Activated CD8-positive, alpha-beta T cell treated with anti-CD3 and anti-CD28 coated beads for 36 hours (primary cell): ENCODE measurements at places on chromosomes 12 and 14. TPM values are rescaled to one million over a fixed set of nuclear protein-coding genes. Genes with fewer than 3 reads are reported as not detected.

DNA sequence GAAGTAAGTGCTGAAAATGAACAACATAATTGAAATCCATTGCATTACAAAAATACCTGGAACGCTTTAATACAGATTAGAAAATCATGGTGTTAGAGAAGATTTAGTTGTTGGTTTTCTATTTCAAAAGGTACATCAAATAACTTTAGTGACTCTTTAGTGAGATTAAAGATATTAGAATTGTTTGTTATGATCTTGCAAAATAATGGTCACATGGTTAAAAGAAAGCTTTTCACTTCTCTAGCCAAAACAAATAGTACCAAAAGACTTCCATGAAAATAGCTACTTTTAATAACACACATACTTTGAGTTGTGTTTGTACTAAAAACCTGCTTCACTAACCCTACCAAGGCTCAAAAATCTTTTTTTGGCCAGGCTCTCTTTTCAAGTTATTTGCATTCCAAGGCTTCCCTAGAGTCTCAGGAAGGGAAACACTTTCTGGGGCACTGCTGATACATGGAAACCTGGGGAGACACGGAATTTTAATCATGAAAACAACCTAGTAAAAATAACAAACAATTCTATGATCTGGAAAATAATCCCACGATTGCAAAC, at the start of gene SLCO1A2:
TSS of gene SLCO1A2 (minus strand) at position 147 of the 555 bp plus-strand sequence. CDS start 270 bp downstream, outside the sequence.
- H3K27me3 ChIP-seq, result peaks cover 4% of the 10 kb centered on the region
- no peak for DNase-seq
- H3K27ac ChIP-seq, result no peak within 1 kb of the TSS
- H3K4me1 ChIP-seq, result no peaks in the 10 kb centered on the region
- H3K36me3 ChIP-seq, result no peaks in the 10 kb centered on the region

DNA sequence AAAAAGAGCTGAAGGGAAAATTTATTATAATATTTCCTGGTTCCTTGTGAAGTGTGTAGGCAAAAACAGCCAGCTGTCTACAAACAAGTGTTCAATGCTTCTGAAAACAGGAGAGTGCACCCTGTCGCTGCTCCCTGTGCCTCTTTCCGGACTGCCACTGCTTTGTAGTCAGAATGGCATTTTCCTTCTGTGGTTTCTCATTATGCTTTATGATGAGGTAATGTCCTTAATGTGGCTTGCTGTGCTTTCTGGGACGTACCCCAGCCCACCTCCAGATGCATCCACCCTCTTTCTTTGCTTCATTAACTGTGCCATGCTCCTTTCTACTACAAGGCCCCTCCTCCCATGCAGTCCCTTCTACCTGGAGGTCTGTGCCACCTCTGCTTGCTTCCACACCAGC, 148.1 kb downstream of the SYT1 start:
- H3K4me3 ChIP-seq, result no peak overlapping the region
- H3K4me1 ChIP-seq, result no peaks in the 10 kb centered on the region
- no peak overlapping the region for H3K27ac ChIP-seq
- DNase-seq, result no peak
- no peaks in the 10 kb centered on the region for H3K36me3 ChIP-seq

DNA sequence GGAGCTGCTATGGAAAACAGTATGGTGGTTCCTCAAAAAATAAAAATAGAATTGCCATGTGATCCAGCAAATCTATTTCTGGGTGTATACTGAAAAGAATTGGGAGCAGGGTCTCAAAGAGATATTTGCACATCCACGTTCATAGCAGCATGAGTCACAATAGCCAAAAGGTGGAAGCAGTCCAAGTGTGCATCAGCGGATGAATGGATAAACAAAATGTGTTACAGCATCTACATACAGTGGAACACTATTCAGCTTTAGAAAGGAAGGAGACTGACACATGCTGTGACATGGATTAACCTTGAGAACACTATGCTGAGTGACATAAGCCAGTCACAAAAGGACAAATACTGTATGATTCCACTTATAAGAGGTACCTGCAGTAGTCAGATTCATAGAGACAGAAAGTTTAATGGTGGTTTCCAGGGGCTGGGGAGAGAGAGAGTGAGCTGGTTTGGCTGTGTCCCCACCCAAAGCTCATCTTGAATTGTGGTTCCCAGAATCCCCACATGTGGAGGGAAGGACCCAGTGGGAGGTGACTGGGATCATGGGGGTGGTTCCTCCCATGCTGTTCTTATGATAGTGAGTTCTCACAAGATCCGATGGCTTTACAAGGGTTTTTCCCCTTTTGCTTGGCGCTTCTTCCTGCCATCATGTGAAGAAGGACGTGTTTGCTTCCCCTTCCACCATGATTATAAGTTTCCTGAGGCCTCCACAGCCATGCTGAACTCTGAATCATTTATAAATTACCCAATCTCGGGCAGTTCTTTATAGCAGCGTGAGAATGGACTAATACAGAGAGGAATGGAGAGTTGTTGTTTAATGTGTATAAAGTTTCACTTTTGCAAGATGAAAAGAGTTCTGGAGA, 17.6 kb upstream of the TBC1D30 start:
- no peak overlapping the region for H3K27ac ChIP-seq
- H3K36me3 ChIP-seq, result no peaks in the 10 kb centered on the region
- no peak for DNase-seq
- peaks cover 4% of the 10 kb centered on the region for H3K4me1 ChIP-seq

CLEC2A gene
- not detected for total RNA-seq

DNA sequence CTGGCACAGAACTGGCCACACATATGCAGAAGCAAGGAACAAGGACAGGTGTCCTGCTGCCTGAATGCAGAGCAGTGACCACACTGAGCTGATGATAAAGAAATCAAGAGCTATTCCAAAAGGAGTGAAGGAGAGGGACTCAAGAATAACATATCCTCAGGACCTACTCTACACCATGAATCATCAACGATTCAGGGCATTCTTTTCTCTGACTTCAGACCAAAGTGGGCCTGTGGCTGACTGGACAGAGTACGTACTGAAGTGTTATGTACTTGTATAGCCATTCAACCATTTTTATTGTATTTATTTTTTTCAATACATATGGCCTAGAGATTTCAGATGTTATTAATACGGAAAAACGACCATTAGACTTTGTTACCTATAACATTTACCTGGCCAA, 177.5 kb upstream of the TMTC1 start:
- H3K27ac ChIP-seq, result no peak overlapping the region
- no peaks in the 10 kb centered on the region for H3K36me3 ChIP-seq
- no peaks in the 10 kb centered on the region for H3K4me1 ChIP-seq
- DNase-seq, result no peak

DNA sequence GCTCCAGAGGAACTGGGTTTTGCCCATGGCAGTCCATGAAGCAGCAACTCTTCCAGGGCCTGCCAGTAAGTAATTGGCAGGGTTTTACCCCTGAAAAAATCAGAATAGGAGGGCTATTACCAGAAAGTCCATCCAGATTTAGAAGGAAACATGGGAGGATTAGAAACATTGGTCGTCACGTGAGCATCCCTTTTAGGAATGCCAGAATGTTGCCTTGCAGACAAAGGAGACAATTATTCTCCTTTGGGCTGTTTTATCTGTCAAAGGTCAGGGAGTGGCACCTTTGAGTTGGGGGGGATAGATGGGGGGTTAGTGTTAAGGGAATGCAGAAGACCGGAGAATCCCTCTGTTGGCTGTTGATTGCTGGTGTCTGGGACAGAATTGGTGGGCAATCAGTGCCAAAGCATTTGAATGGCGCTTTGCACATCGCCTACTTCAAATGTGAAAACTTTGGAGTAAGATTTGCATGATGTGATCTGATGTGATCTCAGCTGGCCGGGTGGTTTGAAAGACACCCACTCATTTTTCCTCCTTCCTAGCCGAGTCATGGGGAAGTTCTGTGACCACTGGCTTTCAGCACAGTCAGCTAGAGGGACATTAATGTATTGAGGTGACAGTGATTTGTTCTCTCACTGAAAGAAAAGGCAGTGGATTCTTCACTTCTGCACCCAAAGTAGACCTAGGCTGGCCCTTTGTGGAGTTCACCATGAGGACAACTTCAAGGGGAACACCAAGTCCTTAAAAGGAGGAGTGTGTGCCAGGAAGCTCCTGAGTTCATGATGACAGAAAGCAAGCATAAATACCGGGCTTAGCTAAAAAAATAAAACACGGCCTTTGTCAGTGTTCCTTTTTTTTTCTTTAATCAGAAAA, 31.4 kb downstream of the FLVCR2 start:
- H3K4me1 ChIP-seq, result no peaks in the 10 kb centered on the region
- peaks cover 2% of the 10 kb centered on the region for H3K36me3 ChIP-seq
- H3K27me3 ChIP-seq, result no peaks in the 10 kb centered on the region
- H3K4me3 ChIP-seq, result no peak overlapping the region
- H3K27ac ChIP-seq, result no peak overlapping the region
- DNase-seq, result no peak

DNA sequence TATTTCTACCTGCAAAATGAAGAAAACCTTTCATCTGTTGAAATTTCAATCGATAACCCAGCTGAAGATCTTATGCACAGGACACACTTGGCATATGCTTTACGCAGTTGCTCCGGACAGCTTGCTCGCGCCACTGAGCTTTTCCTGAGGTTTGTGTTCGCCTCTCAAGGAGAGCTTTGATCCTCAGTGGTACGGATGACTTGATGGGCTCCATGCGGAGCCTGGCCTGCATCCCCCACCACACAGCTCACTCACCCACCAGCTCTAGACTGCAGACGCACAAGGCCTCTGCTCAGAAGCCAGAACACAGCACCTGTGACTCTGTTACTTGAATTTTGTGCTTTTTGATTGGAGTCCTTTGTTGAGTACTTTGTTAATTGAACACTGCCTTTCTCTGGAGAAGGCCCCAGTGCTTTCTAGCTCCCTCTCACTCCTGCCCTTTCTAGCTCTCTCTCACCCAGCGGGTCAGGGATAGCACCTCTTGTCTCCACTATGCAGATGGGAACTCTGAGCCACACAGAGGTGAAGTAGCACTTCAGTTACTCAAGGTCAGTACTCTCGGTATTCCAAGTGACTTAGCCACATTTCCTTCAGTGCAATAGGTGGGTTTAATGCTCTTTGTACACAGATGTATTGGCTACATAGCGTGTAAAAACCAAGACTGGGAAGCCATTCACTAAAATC, 52.1 kb downstream of the TBC1D30 start:
- no peak overlapping the region for H3K4me3 ChIP-seq
- peaks cover 29% of the 10 kb centered on the region for H3K4me1 ChIP-seq
- no peaks in the 10 kb centered on the region for H3K36me3 ChIP-seq
- DNase-seq, result no peak
- H3K27ac ChIP-seq, result no peak overlapping the region

GRCh38 chr12:106428384-106428783, 70.8 kb downstream of the POLR3B start:
- no peak overlapping the region for H3K4me3 ChIP-seq
- no peak overlapping the region for H3K27ac ChIP-seq
- H3K27me3 ChIP-seq, result no peaks in the 10 kb centered on the region
- DNase-seq, result no peak
- peaks cover 10% of the 10 kb centered on the region for H3K36me3 ChIP-seq
- no peaks in the 10 kb centered on the region for H3K4me1 ChIP-seq

GRCh38 chr12:117685110-117685926, 283.5 kb downstream of the KSR2 start:
- H3K36me3 ChIP-seq, result no peaks in the 10 kb centered on the region
- no peaks in the 10 kb centered on the region for H3K4me1 ChIP-seq
- peaks cover 5% of the 10 kb centered on the region for H3K27me3 ChIP-seq
- no peak for DNase-seq
- H3K4me3 ChIP-seq, result no peak overlapping the region
- no peak overlapping the region for H3K27ac ChIP-seq

TPPP2 gene
- total RNA-seq, result not detected
